ENCODE measurements at places on chromosomes 5 and 9. TPM values are rescaled to one million over a fixed set of nuclear protein-coding genes. Genes with fewer than 3 reads are reported as not detected.

MYMK gene
- total RNA-seq, result not detected

ENTREP1 gene
- total RNA-seq, result 0.30 TPM

DEPDC1B gene
- 25.6 TPM for total RNA-seq

ARHGEF37 gene
- 5.5 TPM for total RNA-seq

ADAMTS6 gene
- 2.1 TPM for total RNA-seq

WDR70 gene
- total RNA-seq, result 78.2 TPM

F2R gene
- 3.9 TPM for total RNA-seq

DCANP1 gene
- total RNA-seq, result not detected

GPBP1 gene
- total RNA-seq, result 75.0 TPM

NMRK1 gene
- 35.4 TPM for total RNA-seq

RETREG1 gene
- total RNA-seq, result 5.6 TPM

- H3K36me3 ChIP-seq, result peaks cover 49% of the 10 kb centered on the region
- H3K4me1 ChIP-seq, result no peaks in the 10 kb centered on the region
- H3K27me3 ChIP-seq, result no peaks in the 10 kb centered on the region
- no peak for DNase-seq
- H3K27ac ChIP-seq, result no peak overlapping the region
Observed at GRCh38 chr5:96763026-96763425, 44.7 kb downstream of the ERAP1 start.

DNA sequence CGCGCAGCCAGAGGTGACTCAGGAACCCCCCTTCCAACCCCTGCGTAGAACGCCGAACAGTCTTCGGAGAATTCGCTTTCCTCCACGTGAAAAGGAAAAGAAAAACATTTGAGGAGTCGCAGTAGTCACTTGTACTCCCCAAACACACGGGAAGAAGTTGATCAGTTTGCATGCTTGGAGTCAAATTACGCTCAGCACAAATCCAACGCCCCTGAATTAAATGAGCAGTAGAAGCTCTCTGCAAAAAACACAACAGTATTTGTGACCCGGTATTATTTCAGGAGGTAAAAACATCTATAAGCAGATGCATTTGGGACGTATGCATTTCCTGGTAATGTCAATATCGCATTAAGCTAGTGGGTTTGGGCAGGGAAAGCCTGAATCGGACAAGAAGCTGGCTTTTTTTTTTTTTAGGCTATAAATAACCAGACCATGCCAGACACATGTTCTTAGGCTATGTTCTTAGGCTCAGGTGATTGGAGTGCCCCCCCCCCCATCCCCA lies 854 bp upstream of the ARL15 start:
- no peaks in the 10 kb centered on the region for H3K36me3 ChIP-seq
- no peaks in the 10 kb centered on the region for H3K27me3 ChIP-seq
- DNase-seq, result peak; percentile 39
- peak overlapping the region; percentile 65 for H3K4me3 ChIP-seq
- H3K4me1 ChIP-seq, result peaks cover 11% of the 10 kb centered on the region

GRCh38 chr5:142946547-142947426 lies 176.6 kb downstream of the ARHGAP26 start:
- no peaks in the 10 kb centered on the region for H3K4me1 ChIP-seq
- DNase-seq, result no peak
- H3K36me3 ChIP-seq, result no peaks in the 10 kb centered on the region
- no peak overlapping the region for H3K27ac ChIP-seq

DNA sequence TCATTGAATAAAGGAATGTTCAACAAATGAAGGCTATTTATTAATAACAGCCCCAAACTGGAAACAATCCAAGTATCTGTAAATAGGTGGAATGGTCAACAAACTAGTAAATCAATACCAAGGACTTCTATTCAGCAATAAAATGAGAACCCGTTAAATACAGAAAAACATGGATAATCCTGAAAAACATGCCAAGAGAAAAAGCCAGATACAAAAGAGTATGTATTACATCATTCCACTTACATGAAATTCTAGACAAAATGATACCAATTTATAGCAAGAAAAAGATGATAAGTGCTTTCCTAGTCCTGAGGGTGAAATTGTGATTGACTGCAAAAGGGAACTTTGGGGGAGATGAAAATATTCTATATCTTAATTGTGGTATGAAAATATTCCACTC lies 3.1 kb downstream of the PJA2 start:
- H3K36me3 ChIP-seq, result no peaks in the 10 kb centered on the region
- no peaks in the 10 kb centered on the region for H3K27me3 ChIP-seq
- H3K4me1 ChIP-seq, result peaks cover 28% of the 10 kb centered on the region
- H3K4me3 ChIP-seq, result no peak overlapping the region
- no peak overlapping the region for H3K27ac ChIP-seq

DNA sequence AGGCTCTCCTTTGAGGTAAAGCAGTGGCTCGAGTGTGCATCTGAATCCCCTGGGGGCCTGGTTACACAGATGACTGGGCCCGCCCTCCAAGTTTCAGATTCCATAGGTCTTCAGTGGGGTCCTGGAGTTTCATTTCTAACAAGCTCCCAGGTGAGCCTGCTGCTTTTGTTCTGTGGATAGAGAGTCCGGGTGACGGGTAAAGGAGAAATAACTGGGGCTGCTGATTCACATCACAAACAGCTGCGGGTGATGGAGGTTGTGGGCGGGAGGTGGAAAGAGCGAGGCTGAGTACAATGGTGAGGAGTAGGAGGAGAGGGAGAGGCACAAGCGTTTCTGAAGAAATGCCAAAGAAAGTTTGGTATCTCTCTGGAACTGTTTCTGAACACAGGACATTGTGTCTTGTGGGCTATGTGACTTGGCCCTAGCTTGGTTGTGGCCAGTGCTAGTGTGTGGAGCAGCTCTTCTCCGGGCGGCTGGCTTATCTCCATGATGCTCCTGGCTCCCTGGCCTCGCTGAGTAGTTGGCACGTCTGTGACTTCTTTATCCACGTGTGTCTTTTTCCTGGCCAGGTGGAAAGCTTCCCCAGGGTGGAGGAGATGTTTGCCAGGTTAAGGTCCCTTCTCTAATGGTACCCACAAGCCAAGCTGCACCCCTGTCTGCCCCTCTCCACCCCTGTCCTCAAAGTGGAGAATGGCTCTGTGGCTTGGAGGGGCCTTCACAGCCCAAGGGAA lies 61.7 kb downstream of the HSPA4 start:
- H3K4me3 ChIP-seq, result no peak overlapping the region
- no peaks in the 10 kb centered on the region for H3K27me3 ChIP-seq
- no peaks in the 10 kb centered on the region for H3K36me3 ChIP-seq
- DNase-seq, result no peak

- no peak overlapping the region for H3K4me3 ChIP-seq
- H3K36me3 ChIP-seq, result peaks cover 14% of the 10 kb centered on the region
- DNase-seq, result no peak
- H3K4me1 ChIP-seq, result 0 out of 2 replicates have a peak, but pooled peaks cover 5% of the 10 kb centered on the region
Observed at GRCh38 chr9:88433583-88434255, 45.5 kb downstream of the SPIN1 start.

GRCh38 chr5:127206320-127207113 lies 84.1 kb upstream of the MEGF10 start:
- DNase-seq, result peak; percentile 90
- peak overlapping the region; percentile 50 for H3K27ac ChIP-seq
- no peaks in the 10 kb centered on the region for H3K36me3 ChIP-seq
- H3K4me3 ChIP-seq, result no peak overlapping the region
- peaks cover 36% of the 10 kb centered on the region for H3K4me1 ChIP-seq

- no peaks in the 10 kb centered on the region for H3K36me3 ChIP-seq
- peak; percentile 47 for DNase-seq
- no peaks in the 10 kb centered on the region for H3K27me3 ChIP-seq
Observed at GRCh38 chr9:97388721-97389238, 23.1 kb upstream of the TDRD7 start.

DNA sequence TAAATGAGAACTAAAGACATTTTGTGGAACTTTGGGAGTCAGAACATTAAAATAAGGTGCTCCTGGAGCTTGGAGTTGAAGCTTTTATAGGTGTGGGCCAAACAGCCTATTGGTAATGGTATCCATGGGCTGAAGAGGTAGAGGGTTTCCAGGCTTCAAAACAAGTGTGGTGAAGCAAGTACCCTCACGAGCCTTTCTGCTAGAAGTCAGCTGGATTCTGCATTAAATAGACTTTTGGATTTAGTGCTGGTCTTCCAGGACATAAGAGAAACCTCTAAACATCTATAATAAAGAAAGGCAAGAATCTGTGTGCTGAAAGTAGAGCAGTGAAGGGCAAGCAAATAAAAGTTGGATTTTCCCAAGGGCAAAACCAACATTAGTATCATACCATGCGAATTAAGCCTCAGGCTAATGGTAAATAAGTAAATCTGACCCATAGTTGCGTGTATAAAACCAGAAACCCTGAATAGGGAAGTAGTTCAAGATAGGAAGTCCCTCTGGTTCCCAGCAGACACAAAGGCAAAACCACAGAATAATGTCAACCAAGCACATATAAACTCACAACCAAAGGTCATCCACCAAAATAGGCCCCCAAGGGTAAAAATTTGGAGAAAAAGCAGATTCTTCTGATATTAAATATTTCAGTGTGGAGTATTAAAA lies 306.3 kb downstream of the TLE4 start:
- DNase-seq, result no peak
- H3K27me3 ChIP-seq, result 0 out of 2 replicates have a peak, but pooled peaks cover 9% of the 10 kb centered on the region
- no peak overlapping the region for H3K27ac ChIP-seq
- no peaks in the 10 kb centered on the region for H3K36me3 ChIP-seq
- no peak overlapping the region for H3K4me3 ChIP-seq
- H3K4me1 ChIP-seq, result no peaks in the 10 kb centered on the region

DNA sequence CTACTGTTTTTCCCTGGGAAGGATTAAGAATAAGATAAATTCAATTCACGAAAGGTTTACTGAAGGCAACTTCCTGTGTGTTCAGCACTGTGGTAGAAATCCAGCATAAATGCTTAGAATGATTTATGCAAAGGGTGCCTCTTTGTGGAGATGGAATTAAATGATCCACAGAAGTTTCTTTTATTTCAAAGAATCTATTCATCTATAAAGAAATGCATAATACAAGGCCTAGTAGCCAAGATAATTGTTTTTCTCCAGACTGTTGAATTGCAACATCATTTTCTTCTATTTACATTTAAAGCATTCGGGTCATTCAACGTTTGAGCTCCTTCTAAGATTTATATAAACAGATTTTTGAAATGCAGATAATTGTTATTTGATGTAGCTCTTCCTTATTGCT lies 138.8 kb upstream of the NFIL3 start:
- no peaks in the 10 kb centered on the region for H3K4me1 ChIP-seq
- H3K27me3 ChIP-seq, result no peaks in the 10 kb centered on the region
- no peak overlapping the region for H3K4me3 ChIP-seq
- H3K36me3 ChIP-seq, result no peaks in the 10 kb centered on the region
- no peak for DNase-seq

DNA sequence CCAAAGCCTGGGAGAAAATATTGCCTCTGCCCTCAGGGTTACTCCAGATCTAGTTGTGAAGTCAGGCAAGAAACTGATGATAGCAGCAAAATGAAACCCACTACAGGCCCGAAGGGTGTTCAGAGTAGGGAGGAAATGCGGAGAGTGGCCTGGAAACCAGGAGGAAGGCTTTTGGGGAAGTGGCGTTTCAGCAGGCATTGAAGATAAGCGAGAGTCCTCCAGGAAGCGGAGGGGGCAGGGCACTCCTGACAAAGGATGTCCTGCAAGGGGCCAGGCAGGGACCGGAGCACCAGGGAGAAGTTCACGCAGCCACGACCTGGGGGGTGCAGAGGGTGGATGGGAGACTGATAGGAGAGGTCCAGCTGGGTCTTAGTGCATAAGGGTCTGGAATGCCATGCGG lies 7.8 kb upstream of the FOXI1 start:
- H3K36me3 ChIP-seq, result no peaks in the 10 kb centered on the region
- no peak overlapping the region for H3K4me3 ChIP-seq
- no peaks in the 10 kb centered on the region for H3K27me3 ChIP-seq
- DNase-seq, result no peak
- H3K27ac ChIP-seq, result no peak overlapping the region

DNA sequence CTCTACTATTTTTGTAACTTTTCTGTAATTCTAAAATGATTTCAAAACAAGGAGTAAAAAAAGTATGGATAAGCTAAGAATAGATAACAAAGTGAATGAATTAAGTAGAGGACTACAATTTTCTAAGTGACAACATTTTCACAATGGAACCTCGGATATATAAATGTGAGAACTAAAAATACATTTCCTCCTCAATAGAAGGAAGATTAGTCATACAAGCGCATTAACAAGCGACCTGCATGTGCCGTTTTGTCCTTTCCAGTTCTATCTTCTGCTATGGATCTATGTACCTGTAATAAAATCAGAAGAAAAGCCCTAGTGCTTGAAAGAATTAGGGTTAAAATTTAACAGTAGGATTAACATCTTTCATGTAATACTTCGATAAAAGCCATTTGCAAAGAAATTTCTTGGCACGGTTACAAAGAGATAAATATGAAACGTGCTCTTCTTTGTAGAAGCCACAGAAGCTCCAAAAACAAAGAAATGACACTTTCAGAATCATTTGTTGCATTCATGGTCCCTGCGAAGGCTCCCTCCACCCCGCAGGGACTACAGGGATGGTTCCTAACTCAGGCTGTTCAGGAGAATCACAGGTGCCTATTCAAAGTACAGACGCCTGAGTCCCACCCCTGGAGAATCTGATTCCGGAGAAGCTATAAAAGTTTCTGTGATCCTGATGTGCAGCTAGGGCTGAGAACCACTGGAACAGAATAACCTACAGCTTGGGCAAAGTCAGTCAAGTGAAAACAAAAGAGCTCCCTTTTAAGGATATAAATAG lies 216.6 kb upstream of the EFNA5 start:
- no peaks in the 10 kb centered on the region for H3K36me3 ChIP-seq
- no peak for DNase-seq
- no peak overlapping the region for H3K27ac ChIP-seq
- H3K4me1 ChIP-seq, result no peaks in the 10 kb centered on the region
- no peak overlapping the region for H3K4me3 ChIP-seq

DNA sequence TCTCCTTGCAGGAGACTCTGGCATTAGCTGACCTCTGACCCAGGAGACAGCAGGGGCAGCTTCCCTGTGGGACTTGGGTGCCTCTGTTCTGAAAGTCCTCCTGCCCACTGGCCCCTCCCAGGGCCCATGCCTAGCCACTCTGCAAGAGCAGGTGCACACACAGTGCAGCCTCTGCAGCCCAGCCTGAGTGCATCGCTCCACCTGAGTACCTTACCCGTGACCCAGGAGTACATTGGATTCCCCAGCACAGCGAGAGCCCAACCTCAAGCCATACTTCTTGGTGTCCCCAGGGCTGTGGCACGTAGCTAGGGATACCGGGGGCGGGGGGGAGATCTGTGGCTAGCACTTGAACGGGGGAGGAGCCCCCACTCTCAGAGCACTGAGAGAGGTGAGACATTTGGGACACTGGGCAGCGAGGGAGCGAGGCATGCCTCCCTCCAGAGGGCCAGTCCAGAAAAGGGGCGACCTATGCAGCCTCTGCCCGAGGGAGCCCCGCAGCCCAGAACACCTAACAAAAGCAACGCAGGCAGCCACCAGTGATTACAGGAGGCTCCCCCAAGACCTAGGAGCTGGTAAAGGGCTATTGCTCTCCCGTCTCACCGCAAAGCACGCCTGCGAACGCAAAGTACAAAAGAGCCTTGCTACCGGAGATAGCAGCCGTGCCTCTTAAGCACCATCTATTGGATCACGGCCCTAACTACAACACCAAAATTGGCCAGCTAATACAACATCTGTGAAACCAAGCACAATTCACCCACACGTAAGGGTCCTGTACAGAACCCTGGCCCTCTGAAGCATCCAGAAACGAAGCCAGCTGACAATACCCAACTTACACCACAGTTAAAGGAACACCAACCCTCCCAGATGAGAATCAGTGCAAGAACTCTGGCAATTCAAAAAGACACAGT lies 826 bp upstream of the PRDM9 start:
- no peaks in the 10 kb centered on the region for H3K4me1 ChIP-seq
- H3K27ac ChIP-seq, result no peak overlapping the region
- DNase-seq, result no peak
- no peak overlapping the region for H3K4me3 ChIP-seq
- no peaks in the 10 kb centered on the region for H3K27me3 ChIP-seq

All from PC-9 (cell line).